ENCODE measurements at places on chromosomes 5 and 9.

DNA sequence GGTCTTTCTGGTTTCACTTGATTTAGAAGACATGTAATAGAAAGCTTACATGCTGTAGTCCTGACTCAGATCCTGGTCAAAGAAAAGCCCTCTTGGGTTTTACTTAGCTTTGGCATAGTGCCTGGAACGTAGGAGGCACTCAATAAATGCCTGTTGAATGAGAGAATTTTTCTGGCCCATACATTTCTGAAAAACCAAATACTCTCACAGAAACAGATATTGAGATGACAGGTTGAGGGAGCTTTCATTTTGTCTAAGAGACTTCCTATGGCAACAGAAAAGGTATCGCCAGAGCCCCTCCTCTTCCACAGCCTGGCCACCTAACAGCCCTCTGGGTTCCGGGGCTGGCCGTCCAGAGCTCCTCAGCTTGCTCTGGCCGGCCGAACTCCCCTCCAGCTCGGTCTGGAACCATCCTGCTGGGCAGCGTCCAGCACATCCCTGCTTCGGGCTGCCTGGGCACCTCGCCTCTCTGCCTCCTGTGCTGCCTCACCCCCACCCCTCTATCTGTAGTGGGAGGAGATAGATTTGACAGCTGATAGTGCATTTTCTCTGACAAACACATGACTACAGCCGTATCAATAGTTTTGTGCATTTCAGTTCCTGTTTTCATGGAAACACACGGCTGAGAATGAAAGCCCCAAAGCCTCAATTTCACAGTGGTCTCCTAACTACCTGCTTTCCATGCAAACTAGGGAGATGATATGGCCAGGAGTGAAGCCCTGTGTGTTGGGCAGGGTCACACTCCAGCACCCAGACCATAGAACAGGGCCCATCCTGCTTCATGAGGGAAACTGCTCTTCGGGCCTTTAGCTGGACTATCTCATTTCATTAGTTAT, 1.1 kb downstream of the IL4 start:
- DNase-seq, result no peak

DNA sequence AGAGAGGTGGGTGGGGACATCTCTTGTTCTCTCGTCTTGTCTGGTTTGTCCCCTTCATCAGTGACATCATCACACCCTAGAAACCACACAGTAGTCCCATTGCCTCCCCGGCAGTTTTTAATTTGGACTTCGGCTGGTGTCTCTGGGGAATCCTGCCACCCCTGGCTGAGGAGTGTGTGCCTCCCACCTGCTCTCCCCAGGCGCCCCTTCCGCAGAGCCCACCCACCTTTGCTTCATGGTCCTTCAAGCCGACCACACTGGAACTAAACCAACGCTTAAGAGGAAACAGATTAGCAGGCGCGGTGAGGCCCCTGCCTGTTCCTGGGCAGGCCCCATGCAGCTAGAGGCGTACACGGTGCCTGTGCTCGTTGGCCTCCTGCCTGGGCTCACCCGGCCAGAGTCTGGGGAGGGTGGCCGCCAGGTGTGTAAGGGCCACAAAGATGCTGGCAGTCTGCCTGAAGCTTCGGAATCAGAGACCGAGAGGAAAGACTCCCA, 107.6 kb upstream of the SPRY4 start:
- DNase-seq, result no peak

- DNase-seq, result no peak
Measured at GRCh38 chr5:62779010-62779422, 200.4 kb downstream of the LRRC70 start.

- DNase-seq, result no peak
Measured at GRCh38 chr5:143828710-143829109, 16.7 kb downstream of the HMHB1 start.

- no peak for DNase-seq
Measured at GRCh38 chr5:32724526-32724925, 13.4 kb downstream of the NPR3 start.

- no peak for DNase-seq
Measured at GRCh38 chr5:162703914-162704313, 636.3 kb downstream of the GABRG2 start.

GRCh38 chr5:101897914-101898313, 398.2 kb downstream of the SLCO4C1 start:
- DNase-seq, result no peak

GRCh38 chr5:45622365-45622764, 73.8 kb downstream of the HCN1 start:
- DNase-seq, result no peak

GRCh38 chr9:84667571-84668195, 1.8 kb upstream of the NTRK2 start:
- no peak for DNase-seq

- DNase-seq, result no peak
Measured at GRCh38 chr9:89983411-89983810, 378.6 kb downstream of the GADD45G start.

DNA sequence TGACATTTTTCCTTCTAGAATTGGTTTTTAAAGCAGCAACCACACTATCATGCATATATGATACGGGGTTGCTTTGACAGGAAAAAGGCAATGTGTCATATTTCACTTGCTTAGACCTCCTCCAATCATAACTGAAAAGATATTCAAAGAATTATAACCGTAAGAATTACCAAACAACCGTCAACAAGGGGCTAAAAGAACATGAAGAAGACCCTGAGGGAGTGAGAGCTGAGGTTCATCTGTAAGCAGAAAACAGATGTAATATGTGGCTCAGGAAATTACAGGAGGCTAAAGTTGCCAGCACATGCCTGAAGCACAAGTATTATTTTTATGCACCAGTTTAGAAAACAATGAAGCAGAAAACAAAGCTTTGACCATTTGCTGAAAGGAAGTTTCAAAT, 78.9 kb downstream of the APBA1 start:
- no peak for DNase-seq

DNA sequence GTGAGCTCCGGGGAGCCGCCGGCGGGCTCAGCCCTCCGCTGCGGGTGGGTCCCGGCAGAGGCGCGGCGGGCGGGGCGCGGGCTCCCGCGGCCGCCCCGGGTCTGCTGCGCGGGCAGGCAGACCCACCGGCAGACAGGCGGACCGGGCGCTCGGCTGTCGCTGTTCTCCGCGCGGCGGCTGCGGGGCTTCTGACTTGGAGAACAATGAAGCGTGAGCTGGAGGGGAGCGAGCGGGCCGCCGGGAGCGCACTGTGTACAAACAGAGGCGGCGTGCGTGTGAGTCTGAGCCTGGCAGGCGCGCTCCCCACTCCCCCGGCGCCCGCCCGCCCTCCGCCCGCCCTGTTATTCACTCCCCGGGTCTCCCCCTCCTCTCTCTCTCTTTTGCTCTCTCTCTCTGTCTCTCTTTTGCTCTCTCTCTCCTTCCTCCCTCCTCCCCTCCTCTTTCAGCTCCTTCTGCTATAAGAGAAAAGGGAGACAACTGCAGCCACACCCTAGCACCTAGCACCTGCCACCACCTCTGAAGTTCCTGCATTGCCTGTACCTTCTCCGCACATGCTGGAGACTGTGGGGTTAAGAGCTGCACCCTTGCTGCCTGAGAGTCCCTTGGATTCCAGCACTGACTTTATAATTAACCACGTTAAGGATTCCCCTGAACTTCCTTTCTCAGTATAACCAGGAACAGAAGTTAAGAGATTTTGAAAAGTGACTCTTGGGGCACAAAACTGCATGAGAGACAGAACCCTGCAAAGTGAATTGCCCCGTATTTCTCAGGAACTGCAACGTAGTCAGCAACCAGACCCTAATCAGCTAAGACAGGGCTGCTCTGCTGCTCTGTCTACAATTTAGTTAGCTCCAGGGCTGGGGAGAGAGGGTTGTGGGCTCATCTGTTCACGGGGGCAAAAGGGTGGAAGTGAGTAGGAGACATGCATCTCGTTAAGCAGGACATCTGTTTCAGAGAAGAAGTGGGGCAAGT, at the start of gene EDIL3:
Gene EDIL3 (minus strand): TSS at position 277 of the 972 bp plus-strand sequence. CDS start 506 bp downstream, outside the sequence.
- DNase-seq, result no peak

GRCh38 chr9:82436475-82436874, 447.9 kb downstream of the SPATA31D1 start:
- DNase-seq, result no peak

GRCh38 chr5:141632650-141633049, 4.0 kb downstream of the HDAC3 start:
- no peak for DNase-seq

GRCh38 chr5:89948977-89949376, 460.6 kb downstream of the CETN3 start:
- DNase-seq, result no peak

GRCh38 chr9:279674-280073, 65.0 kb downstream of the DOCK8 start:
- no peak for DNase-seq

- no peak for DNase-seq
Measured at GRCh38 chr5:151143645-151144044, 13.9 kb downstream of the ANXA6 start.

DNA sequence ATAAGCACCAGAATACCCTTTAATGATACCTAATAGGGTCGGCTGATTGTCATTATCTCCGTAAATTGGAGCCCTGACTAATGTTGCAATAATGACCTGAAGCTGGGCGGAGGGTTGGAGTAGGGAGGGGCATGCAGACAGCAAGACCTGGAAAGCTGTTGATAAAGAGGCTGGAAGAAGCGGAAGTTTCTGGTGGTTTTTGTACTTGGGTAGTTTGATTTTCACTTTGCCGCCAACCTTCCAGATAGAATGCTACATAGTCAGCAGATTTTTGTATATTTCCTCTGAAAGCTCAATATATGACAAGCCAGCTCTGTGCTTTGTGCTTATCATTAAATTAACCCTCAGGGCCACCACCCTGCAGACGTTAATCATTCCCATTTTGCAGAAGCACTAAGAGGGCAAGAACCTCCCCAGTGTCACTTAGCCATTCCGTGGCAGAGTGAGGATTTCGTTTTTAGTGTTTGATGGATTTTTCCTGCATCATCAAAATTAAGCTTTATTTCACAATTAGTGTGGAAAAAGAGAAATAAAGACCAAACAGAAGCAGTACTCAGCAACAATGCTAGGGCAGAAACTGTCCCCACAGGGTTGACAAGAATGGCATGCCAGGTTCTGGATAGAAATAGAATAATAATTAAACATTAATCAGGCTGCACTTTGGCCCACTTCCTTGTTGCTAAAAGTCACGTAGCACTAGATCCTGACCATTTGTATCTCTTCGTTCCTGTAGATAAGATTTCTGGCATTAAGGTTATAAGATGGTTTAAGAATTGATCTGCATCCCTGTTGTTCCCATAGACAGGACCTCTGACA, 34.7 kb downstream of the DIRAS2 start:
- no peak for DNase-seq

All from stimulated activated CD4-positive, alpha-beta T cell treated with anti-CD3 and anti-CD28 coated beads, Interleukin-12 subunit alpha, Interleukin-12 subunit beta, amount 100 ng/mL, for 24 hours (primary cell).